ENCODE measurements at places on chromosomes 5 and 9.

- no peak for DNase-seq
Observed at GRCh38 chr5:37661227-37661920, 178.5 kb downstream of the GDNF start.

GRCh38 chr5:38500573-38501260 is 55.7 kb downstream of the LIFR start:
- peak; percentile 31 for DNase-seq

DNA sequence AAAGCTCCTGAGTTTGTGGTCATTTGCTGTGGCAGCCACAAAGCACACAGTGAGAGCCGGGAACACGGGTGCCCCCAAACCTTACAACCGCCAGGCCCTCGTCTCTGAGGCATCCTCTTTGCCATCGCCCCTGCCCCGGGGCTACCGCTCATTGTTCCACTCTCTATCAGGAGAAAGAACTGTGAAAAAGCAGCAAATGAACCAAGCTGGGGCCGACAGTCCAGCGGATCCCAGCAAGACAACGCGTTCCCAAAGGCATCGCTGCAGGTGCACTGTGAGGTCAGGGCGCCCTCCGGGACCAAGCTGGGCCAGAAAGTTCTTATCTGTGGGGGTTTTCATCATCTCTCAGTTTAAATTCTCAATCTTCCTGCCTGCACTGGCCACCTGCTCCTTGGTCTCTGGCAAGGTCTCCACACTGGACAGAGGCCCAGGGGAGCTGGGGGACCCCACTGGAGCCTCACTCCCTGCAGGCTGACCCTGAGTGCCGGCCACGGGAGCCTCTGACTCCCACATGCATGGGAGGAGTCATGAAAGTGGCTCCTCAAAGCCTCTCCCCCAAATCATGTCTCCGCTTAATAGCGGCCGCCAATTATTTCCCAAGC is 32.1 kb downstream of the VAV2 start:
- DNase-seq: no peak

DNA sequence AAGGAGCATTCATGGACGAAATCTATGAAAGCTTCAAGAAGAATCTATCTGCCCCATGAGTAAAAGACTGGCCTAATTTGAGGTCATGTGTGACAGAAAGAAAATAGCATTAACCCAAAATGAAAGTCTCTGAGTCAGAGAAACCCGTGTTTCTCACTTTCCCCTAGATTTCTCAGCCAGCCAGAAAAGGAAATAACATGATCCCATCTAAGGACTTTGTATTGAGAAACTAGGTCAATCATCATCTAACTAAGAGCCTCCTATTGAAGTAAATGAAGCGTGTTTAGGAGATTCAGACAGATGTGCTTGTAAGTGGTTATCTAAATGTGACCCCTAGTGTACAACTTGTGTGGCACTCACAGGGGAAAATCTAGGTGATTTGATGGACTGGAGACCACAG is 77.3 kb upstream of the ZNF366 start:
- DNase-seq: no peak

GRCh38 chr9:126205265-126205664 is 121.4 kb upstream of the MVB12B start:
- no peak for DNase-seq

DNA sequence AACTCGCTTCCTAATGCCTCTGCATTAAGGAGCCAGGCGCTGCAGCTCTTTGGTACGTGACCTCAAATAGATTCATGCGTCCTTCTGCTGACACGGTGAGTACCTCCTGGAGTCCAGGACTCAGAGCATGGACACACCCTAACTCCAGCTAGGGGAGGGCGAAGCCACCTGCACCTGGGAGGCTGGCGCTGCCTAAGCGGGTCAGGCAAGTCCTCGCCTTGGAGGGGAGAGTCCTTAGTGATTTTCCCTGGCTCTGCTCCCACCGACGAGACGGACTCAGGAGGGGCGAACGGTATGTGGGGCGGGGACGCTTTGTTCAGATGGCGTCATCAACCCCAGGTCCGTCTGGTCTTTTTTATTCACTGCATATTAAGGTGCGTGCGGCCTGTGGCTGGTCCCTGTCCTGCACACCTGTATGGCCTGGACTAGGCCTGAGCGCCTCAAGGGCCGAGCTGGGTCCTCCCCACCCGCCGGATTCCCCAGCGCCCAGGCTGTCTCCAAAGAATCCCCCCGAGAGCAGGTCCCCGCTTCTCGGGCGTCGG is 50.3 kb downstream of the NSUN2 start:
- no peak for DNase-seq

DNA sequence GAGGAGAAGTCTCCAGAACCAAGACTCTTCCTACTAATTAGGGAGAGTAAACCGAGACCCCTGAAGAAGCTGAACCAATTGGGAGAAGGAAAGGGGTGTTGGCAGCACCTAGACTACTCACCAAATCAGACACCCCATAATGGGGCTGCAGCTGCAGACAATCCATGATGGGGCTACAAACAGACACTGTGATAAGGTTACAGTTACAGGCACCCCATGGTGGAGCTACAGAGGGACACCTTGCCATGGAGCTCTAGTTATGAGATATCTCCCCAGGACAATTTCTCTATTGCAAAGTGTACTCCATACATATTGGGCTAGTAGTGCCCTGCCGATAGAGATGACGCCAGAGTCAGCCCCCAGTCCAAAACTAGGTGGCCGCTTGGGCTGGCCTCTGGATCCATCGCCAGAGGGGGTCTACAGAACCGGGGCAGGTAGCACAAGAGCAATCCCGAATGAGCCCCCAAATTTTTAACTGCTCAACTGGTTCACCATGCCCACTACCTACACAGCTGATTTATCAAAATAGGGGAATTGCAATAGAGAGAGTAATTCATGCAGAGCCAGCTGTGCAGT is 2.1 kb upstream of the NANS start:
- DNase-seq: no peak

DNA sequence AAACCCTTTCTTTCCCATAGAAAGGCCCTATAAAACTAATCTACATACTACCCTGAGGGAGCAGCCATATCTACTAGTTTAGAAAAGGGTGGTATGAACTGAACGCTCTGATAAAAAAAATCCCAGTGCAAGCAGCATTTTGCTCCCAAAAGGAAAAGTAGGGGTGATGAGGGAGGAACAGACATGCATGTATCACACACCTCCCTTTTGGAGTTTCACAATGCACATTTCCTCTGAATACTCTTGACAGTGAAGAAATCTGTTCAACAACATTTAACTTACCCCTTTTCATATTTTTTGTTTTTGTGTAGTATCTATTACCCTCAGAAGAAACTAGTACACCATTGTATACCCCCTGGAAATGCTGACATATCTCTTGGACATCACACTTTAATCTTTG is 411.4 kb downstream of the MAT2B start:
- DNase-seq: no peak

- DNase-seq: peak; percentile 59
Observed at GRCh38 chr9:136694163-136694871, 7.1 kb upstream of the AGPAT2 start.

- DNase-seq: peak; percentile 25
Observed at GRCh38 chr5:40879163-40879942, 29.9 kb upstream of the C7 start.

GRCh38 chr5:64869419-64869818 is 100.7 kb downstream of the CWC27 start:
- DNase-seq: peak; percentile 28

- no peak for DNase-seq
Observed at GRCh38 chr5:155953335-155953734, 373.6 kb upstream of the SGCD start.

DNA sequence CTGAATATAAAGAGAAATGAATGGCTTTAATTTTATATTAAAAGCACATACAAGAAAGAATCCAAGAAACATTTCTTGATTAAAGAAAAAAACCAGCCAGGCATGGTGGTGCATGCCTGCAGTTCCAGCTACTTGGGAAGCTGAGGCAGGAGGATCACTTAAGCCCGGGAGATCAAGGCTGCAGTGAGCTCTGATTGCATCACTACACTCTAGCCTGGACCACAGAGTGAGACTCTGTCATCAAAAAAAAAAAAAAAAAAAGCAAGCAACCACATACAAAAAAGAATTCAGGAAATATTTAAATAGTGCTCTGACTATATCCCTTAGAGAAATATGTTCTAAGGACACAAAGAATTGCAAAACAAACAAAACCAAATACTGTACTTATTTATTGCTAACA is 2.5 kb upstream of the PLAC8L1 start:
- DNase-seq: no peak

DNA sequence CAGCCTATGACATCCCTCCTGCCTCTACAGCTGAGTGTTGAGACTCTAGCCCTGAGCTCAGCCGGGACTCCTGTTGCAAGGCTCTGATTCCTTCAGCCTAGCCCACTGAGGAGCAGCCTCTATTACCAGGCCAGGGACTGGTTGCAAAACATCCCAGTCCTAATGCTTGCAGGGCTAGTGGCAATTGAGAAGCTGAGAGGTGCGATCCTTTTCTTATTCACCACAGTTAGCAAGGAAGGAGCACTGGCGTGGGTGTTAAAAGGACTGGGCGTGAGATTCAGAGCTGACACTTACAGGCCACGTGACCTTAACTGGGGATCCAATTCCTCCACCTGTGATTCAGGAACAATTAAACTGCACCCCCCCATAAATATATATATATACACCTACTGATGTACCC is 58.8 kb downstream of the GARNL3 start:
- DNase-seq: no peak

- no peak for DNase-seq
Observed at GRCh38 chr5:102119252-102119651, 176.8 kb downstream of the SLCO4C1 start.

DNA sequence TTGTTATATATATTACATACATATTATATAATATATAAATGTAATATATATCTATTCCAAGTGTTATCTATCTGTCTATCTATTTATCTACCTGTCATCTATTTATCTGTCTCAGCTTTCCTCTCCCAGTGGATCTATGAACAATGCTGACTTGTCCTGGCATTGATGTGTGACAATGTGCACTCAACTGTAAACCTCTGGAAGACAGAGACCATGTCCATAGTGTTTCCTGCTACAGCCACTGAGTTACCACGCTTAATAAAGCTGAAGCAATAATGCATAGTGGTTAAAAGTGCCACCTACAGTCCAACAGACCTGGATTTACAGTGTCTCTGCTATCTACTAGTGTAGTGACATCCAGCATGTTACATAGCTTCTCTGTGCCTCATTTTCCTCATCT is 57.2 kb upstream of the TMED7 start:
- DNase-seq: no peak

- DNase-seq: no peak
Observed at GRCh38 chr9:129553277-129553676, 67.6 kb downstream of the C9orf50 start.

DNA sequence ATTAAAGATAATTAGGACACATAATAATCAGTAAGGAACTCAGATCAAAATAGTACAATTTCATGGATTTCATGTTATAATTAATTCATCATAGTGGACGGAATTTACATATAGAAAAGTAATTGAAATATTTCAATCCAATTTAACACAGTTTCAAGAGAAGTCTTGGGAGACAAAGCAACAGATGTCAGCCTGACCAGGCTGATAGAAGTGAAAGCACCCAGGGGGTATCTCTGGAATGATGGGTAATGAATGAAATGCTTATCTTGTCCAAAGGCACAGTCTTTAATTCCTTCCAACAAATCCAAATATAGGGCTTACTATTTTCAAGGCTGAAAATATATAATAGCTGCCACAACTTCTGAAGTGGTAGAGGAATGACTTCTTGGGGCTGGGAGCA is 629.3 kb upstream of the RGMB start:
- DNase-seq: no peak

DNA sequence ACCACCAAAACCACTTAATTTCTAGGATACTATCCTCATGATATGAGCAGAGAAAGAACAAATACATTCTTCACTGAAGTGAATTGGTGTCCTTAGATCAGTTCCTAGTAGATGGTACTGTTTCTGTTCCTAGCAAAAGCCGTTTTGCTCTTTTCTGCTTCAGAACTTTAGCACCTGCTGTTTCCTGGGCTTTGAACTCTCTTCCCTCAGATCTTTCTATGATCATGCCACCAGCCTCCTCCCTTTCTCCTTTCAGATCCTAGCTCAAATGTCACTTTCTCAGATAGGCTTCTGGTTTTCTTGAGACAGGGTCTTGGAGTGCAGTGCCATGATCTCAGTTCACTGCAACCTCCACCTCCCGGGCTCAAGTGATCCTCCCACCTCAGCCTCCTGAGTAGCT is 118.0 kb downstream of the EGFLAM start:
- no peak for DNase-seq

- DNase-seq: no peak
Observed at GRCh38 chr5:60675286-60675685, 24.7 kb downstream of the DEPDC1B start.

DNA sequence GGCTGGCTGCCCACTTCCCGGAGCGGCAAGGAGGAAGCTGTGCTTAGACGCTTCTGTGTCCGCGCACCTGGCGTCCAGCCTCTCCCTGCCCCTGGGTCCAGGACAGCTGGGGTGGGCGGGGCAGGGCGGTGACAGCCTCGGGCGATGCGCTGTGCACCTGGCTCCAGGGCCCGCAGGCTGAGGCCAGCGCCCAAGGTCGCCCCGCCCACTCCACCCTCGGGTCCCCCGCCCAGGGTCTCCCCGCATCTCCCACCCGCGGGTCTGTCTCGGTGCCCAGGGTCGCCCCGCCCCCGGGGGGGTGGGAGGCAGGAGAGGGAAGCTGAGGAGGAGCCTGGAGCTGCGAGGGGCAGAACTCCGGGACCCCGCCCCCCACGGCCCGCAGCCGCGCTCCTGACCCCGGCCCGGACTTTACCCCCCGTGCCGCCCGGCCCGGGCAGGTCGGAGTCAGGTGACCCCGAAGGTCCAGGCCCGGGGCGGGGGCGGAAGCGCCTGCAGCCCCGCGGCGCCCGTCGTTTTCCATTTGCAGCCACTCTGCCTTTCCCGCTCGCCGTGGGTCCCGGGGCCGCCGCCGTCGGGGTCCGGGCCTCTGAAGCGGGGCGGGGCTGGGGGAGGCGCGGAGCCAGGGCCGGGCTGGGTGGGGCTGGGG is at the start of gene ENTPD8:
Gene ENTPD8 (minus strand): TSS at position 69 of the 646 bp plus-strand sequence. CDS start 3,072 bp downstream, outside the sequence.
- DNase-seq: peak; percentile 50

GRCh38 chr9:85055506-85056202 is 386.1 kb downstream of the NTRK2 start:
- no peak for DNase-seq

- no peak for DNase-seq
Observed at GRCh38 chr5:79305706-79306105, 69.8 kb downstream of the JMY start.

GRCh38 chr5:132566657-132567056 is 9.9 kb downstream of the RAD50 start:
- DNase-seq: no peak

- peak; percentile 18 for DNase-seq
Observed at GRCh38 chr5:78221964-78222451, 72.5 kb downstream of the AP3B1 start.

DNA sequence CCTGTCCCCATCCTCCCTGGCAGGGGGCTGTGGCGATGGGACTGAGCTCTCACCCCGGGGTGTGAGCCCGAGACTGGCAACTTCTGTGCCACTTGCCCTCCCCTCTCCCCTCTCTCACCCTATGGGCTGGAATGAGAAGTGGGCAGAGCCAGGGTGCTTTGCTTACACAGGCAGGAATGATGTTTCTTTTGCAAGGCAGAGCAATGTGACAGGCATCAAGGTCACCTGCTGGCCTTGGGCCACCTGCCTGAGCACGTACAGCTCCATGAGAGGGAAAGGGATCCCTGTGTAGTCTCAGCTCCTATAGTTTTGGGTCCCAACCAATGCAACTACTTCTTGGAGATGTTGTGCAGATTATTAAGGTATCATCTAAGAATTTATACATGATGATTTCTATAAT is 252.8 kb upstream of the DAP start:
- no peak for DNase-seq

- no peak for DNase-seq
Observed at GRCh38 chr5:141039517-141039916, 11.7 kb upstream of the PCDHB1 start.

All from ACHN (cell line).